Activated CD8-positive, alpha-beta memory T cell treated with anti-CD3 and anti-CD28 coated beads for 1 hour (primary cell): ENCODE measurements at places on chromosomes 1 and 21.

DNA sequence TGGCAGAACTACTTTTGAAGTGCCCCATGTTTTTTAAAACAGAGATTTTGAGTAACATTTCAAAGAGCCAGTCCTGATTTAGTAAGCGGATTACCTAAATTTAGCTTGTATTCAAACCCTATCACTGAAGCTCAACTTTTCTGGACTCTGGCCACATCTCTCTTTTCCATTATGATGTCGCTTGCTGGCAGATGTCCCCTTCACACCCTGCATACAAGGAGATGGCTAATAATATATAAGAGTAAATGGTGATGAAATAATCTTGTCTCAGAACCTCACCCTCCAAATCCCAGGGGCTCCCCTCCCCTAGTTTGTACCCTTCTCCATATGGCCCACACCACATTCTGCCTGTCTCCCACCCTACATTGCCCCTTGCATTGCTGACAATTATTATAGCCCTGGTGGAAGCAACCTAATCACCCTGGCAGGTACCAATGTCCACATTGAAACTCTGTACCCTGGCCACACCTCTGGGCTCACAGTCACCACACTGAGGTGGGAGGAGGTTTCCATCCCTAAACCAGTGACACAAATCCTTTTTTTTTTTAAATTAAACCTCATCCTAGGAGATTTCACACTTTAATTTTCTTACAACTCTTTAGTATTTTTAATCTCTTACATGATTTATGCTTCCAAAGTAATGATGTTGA lies 106.0 kb upstream of the SYT6 start:
- no peak for DNase-seq

- no peak for DNase-seq
Observed at GRCh38 chr1:228339059-228339704, 67.5 kb downstream of the TRIM11 start.

- no peak for DNase-seq
Observed at GRCh38 chr1:212915245-212916091, 34.9 kb upstream of the VASH2 start.

- DNase-seq = no peak
Observed at GRCh38 chr1:34740161-34740868, 14.5 kb upstream of the GJB5 start.

DNA sequence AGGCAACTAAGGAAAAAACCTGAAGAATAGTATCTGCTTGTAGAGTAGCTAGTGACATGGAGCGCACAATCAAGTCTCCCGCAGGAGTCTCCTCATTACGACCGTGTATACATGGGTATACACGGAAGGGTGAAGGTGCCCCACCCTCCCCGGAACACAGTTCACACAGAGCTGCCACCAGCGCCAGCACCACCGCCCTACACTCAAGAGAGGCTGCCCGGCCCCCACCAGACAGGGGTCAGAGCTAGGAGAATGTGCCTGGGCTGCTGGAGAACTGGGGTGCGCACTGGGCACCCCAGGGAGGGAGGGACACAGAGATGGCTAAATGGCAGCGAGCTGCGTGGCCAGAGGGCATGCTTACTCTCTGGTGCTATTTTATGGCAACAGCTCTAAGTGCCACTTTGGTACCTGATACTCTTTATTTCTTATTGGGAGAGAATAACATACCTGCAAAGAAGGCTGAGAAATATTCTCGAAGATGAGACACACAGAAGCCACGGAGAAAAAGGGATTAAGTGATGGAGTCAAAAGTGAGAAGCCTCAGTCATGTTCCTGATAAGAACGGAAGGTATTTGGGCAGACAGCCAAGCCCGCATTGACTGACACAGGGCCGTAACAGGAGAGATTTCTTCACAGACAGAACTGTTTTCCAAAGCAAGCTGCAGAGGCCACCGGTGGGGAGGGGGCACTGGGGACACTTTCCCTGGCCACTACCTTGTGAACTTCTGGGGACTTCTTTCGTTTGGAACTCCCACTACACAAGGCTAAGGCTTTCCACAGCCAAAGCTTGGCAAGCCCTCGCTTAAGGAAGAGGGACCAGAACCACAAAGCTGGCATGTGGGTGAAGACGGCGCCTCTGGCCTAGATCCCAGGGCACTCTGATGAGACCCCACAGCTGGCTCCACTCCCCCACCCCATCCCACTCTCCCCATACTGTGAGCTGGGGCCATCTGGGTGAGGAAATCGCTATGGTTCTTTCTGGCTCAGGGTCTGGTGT lies 108.0 kb downstream of the PGBD5 start:
- DNase-seq = no peak

DNA sequence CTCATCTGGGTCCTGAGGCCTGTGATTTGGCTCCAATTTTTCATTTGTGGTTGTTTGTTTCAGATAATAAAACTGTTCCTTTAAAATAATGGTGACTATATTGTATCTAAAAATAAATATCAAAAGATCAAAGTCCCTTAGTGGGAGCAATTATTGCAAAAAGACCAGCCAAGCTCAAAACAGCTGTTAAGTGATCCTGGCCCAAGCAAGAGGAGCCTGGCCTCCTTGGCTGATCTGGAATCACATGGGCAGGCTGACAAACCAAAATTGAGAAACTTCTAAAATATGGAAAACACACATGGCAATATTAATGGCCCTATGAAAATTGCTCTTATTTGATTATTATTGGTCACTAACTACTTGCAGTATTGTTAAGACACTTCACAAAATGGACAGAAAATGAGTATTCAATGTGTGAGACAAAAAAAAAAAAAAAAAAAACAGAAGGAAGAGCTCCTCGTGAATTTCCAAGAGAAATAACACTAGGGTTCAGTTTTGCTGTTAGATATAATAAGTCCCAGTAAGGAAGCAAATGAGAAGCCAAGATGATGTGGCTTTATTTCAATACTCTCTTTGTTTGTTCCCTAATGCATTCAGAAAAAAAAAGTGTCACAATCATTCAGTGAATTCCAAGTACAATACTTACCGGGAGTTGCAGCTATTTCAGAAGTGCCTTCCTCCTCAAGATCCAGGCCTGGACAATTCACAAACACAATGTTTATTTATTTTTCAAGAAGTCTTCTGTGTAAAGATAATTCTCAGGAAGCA lies 105.1 kb downstream of the SEC16B start:
- DNase-seq = no peak

- no peak for DNase-seq
Observed at GRCh38 chr1:110136911-110137310, 13.4 kb upstream of the SLC6A17 start.

DNA sequence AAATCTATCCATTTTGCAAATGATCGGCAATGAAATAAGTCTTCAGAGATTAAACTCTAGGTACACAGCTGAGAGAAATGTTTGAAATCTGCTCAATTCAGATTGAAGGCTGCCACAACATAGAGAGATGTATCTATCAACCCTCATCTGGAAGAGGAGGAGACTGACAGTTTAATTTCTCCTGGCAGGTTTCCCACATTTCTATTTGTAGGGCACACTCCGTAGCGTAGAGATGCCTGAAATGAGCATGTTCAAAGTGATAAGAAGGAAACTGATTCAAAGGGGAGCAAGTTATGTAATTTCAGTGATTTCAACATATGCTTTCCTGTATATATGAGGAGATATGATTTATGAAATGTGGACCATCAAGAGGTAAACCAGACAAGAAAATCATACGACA lies 44.1 kb downstream of the NIBAN1 start:
- DNase-seq = no peak

DNA sequence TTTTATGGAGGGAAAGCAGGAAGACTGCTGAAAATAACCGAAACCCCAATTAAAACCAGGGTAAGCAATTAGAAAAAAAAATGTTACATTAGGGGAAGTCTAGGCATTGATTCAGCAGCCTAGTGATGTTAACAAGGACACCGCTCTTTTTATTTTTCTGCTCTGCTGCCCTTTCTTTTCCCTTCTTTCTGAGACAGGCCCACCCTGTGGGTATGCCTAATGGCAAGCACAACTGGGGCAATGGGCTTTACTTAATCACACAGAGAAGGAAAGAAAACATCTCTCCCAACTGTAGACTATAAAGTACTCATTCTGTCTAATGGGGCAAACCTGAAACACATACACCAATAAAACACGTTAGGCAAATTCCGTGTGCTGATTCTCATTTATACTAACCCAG lies 69.6 kb downstream of the GBP6 start:
- no peak for DNase-seq

GRCh38 chr1:51693419-51694155 lies 76.7 kb downstream of the OSBPL9 start:
- DNase-seq = no peak

DNA sequence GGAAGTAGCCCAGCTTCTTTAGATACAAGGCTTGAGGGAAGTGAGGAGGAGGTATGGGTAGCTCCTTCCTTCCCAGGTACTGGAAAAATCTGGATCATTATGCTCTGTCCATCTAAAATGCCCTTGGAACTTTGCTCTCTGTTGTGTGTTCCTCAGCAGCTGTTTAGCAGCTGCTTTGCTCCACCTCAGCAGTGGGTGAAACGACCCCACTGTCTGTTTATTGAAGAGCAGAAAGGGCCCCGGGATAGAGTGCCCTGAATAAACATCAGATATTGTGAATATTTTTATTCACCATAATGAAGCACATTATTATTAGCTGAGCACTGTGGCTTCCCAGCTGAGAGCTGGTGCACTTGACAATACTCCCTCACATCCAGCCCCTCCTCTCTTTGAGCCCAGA lies 237.9 kb downstream of the PBX1 start:
- DNase-seq = no peak

GRCh38 chr21:34336245-34336644 lies 27.6 kb upstream of the KCNE2 start:
- DNase-seq = no peak

GRCh38 chr1:153659656-153660055 lies 1.2 kb downstream of the SNAPIN start:
- DNase-seq = no peak

- no peak for DNase-seq
Observed at GRCh38 chr1:204126956-204127355, 24.9 kb downstream of the ETNK2 start.

DNA sequence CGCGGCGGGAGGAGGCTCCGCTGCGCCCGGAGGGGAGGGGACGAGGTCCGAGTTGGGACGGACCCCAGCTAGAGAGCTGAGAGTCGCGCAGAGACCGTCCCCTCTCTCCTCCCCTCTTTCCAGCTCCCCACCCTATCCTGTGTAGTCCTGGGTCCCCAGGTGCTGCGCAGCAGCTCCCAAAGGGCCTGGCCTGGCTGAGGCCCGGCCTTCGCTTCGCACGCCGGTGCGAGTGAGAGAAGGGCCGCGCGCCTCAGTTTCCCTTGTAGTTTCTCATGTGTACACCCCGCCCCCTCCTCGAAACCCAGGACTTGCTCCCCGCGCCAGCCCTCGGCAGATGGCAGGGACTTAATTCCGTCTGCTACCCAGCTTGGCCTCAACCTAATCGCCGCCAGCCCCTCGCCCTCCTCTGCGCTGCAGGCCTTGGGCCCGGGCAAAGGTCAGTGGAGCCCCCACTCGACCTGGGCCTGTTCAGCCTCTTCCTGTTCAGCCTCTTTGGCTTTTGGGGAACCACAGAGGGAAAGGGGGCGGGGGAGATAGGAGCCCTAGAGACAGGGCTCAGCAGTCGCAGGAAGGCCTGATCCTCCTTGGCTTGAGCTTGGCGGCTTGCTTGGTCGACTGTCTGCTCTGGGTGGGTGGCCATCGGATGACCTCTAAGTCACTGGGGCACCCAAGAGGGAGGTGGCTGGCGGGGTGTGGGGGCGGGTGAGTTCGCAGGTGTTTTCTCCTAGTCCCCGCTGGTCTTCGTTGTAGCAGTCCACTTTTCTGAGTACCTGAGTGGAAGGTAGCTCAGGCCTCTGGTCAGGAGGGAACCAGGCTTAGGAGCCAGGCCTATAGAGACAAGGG lies 1.0 kb downstream of the ZNF687 start:
- DNase-seq = no peak

- peak; percentile 13 for DNase-seq
Observed at GRCh38 chr1:87329051-87329525, 408 bp downstream of the LMO4 start.

GRCh38 chr1:204357551-204358490 lies 1.9 kb downstream of the PLEKHA6 start:
- no peak for DNase-seq

GRCh38 chr21:42674351-42674940 lies 21.0 kb downstream of the PDE9A start:
- no peak for DNase-seq

GRCh38 chr1:90726986-90727480 lies 9.9 kb upstream of the BARHL2 start:
- no peak for DNase-seq

- no peak for DNase-seq
Observed at GRCh38 chr1:229972600-229973296, 94.3 kb upstream of the GALNT2 start.

DNA sequence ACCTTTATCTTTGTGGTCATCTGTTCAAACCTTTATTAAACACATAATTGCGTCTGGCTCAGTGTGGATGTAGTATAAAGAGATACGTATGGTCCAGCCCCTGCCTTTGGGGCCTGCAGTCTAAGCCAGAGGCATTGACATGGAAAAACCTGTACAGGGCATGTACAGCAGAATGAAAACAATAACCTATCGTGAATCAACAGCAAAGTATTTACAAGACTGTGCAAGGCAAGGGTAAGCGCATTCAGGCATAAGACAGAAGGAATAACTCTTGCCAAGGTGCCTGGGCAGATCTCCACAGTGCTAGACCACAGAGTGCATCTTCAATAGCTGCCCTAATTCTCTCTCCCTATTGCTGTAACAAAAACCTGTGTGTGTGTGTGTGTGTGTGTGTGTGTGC lies 35.5 kb downstream of the KIRREL1 start:
- no peak for DNase-seq

DNA sequence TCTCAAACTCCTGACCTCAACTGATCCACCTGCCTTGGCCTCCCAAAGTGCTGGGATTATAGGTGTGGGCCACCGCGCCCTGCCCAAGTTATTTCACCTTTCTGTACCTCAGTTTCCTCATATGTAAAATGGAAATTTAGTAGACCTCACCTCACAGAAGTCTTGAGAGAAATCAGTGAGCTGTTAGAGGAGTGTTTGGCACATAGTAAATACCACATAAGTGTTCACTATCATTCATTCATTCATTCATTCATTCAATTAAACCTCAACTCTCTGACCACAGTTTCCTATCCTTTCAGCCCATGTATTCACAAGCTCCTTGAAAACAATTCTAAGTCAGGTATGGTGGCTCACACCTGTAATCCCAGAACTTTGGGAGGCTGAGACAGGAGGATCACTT lies 3.8 kb upstream of the FGR start:
- DNase-seq = no peak

- DNase-seq = no peak
Observed at GRCh38 chr21:31788581-31788980, 56.7 kb upstream of the SCAF4 start.

DNA sequence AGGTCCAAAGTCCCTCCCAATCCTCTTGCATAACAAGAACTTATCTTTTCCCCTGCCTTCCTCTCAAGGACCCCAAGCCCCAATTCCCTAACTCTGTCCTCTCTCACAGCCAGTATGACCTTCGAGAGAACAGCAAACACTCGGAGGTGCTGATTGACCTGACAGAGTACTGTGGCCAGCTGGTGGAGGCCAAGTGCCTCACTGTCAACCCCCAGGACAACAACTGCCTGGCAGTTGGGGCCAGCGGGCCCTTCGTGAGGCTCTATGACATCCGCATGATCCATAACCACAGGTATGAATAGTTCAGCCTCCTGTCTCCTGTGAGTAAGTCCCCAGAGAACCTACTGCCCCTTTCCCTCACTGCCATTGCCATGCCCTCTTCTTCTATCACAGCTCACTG lies 29.9 kb upstream of the TMEM222 start:
- DNase-seq = no peak
